ENCODE measurements at places on chromosomes 2 and 18. TPM values are rescaled to one million over a fixed set of nuclear protein-coding genes. Genes with fewer than 3 reads are reported as not detected.

- peaks cover 6% of the 10 kb centered on the region for H3K4me1 ChIP-seq
- H3K27me3 ChIP-seq: no peaks in the 10 kb centered on the region
- DNase-seq: no peak
- no peak overlapping the region for H3K27ac ChIP-seq
- H3K36me3 ChIP-seq: no peaks in the 10 kb centered on the region
- no peak overlapping the region for H3K4me3 ChIP-seq
Measured at GRCh38 chr2:120510751-120511395, 164.9 kb downstream of the INHBB start.

DNA sequence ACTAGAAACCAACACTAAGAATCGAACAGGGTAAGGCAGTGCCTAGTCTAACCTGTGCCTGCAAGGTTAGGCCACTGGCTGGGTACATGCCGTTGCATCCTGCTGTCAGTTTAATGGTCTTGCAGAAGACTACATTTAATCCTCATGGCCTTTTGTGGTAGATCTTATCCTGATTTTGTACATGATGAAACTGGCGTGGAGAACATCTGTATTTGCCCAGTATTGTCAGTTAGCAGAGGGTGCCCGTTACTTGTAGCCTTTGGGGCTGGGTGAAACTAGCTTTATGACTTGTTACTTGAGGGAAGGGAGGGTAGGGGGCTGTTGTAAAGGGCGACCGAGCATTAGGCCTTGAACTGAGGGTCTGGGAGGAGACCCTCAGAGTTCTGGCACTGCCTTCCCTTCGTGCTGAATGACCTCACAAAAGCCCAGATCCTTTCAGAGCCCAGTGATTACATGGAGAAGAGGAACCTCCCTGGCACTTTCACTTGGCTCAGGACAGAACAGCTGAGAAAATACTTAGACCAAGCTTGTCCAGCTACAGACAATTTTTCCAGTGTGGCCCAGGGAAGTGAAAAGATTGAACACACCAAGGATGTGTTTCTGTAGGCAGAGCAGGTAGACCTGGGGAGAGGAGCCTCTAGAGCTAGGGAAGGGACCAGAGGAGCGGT, 19.5 kb downstream of the SLC20A1 start:
- H3K27me3 ChIP-seq: no peaks in the 10 kb centered on the region
- no peak overlapping the region for H3K4me3 ChIP-seq
- H3K27ac ChIP-seq: peak overlapping the region; percentile 49
- H3K4me1 ChIP-seq: peaks cover 69% of the 10 kb centered on the region
- peak; percentile 54 for DNase-seq

DNA sequence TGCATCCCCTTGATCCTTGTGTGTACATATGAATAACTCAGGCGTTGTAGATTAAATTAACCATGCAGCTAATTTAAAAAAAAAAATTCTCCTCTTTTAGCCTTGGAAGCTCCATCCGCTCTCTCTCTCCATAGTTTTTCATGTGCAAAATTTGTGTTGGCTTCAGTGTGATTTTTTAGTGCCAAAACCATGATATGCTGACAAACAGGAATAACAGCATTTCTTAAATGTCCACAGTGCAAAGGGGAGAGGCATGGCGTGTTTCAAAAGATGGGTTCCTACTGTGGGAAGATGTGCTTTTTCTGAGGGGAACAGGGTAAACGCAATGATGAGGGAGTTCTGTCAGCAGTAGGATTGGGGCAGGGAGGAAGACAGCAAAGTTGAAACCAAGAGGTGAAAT, 247.0 kb downstream of the ICOS start:
- H3K4me1 ChIP-seq: 0 out of 2 replicates have a peak, but pooled peaks cover 6% of the 10 kb centered on the region
- H3K27ac ChIP-seq: no peak overlapping the region
- no peaks in the 10 kb centered on the region for H3K27me3 ChIP-seq
- H3K4me3 ChIP-seq: no peak overlapping the region

- H3K27ac ChIP-seq: no peak overlapping the region
- no peak for DNase-seq
- no peaks in the 10 kb centered on the region for H3K27me3 ChIP-seq
- no peak overlapping the region for H3K4me3 ChIP-seq
- H3K36me3 ChIP-seq: no peaks in the 10 kb centered on the region
Measured at GRCh38 chr2:101974663-101975062, 17.1 kb upstream of the IL1R2 start.

DNA sequence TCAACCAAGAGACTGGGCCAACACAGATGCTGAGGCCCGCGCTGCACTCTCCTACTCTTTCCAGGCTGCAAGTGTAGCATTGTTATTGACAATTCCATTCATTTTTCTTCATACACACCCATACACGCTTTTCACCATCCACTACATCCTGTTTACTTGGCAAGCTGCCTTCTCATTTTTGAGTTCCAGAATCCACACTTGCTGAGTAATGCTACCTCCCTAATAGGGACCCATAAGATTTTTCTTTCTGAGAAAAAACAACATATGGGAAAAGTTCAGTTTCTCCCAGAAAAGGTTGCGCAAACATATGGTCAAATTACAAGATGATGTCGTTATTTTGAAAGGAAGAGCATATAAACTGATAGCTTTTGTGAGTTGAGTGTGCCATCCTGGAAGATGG, 3.3 kb upstream of the NETO1 start:
- peak; percentile 25 for DNase-seq
- peaks cover 17% of the 10 kb centered on the region for H3K4me1 ChIP-seq
- no peaks in the 10 kb centered on the region for H3K27me3 ChIP-seq
- no peak overlapping the region for H3K4me3 ChIP-seq

DNA sequence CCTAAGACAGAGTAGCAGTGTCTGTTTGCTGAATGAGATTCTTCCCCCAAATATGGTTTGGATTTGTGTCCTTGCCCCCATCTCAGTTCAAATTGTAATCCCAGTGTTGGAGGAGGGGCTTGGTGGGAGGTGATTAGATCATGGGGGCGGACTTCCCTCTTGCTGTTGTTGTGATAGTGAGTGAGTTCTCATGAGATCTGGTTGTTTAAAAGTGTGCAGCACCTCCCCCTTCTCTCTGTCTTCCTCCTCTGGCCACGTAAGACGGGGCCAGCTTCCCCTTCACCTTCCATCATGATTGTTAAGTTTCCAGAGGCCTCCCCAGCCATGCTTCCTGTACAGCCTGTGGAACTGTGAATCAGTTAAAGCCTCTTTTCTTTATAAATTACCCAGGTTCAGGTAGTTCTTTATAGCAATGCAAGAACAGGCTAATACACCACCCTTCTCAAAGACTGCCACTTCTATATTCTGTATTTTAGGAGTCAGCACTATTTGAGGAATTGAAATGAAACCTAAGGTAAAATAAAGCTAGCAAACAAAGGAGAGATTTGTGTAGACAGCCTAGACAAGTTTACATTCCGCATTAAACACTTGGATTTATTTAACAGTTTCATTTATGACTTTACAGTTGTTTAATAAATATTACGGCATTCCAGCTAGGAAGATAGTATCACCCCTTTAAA, 21.6 kb downstream of the FBXO36 start:
- no peak overlapping the region for H3K4me3 ChIP-seq
- no peak overlapping the region for H3K27ac ChIP-seq
- no peaks in the 10 kb centered on the region for H3K36me3 ChIP-seq
- DNase-seq: no peak
- H3K4me1 ChIP-seq: no peaks in the 10 kb centered on the region

DNA sequence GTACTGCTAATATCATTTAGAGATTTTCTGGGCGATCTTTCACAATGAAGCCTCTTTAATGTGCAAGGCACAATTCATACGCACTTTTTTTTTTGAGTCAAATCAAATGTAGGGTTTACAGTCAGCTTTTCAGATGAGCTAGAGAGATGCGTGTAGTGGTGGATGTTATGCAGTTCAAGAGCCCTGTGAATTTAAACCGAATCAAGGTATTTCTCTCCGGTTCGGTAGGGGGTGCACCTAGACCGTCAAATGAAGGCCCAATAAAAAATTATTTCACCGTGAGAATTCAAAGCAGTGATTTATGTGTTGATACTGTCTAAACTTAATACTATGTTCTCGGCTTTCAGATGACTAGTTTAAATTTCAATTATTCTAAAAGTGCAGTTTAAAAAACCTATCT, 1.1 kb downstream of the PTH2R start:
- H3K27me3 ChIP-seq: no peaks in the 10 kb centered on the region
- H3K4me3 ChIP-seq: no peak overlapping the region
- no peaks in the 10 kb centered on the region for H3K36me3 ChIP-seq
- H3K27ac ChIP-seq: no peak overlapping the region
- no peak for DNase-seq

GRCh38 chr2:26298638-26299393, 47.1 kb upstream of the SELENOI start:
- DNase-seq: no peak
- H3K4me3 ChIP-seq: peak overlapping the region; percentile 56
- H3K36me3 ChIP-seq: no peaks in the 10 kb centered on the region
- peak overlapping the region; percentile 10 for H3K27ac ChIP-seq
- no peaks in the 10 kb centered on the region for H3K27me3 ChIP-seq
- peaks cover 27% of the 10 kb centered on the region for H3K4me1 ChIP-seq

GRCh38 chr2:58515827-58516573, 274.9 kb upstream of the FANCL start:
- H3K27me3 ChIP-seq: no peaks in the 10 kb centered on the region
- no peak overlapping the region for H3K4me3 ChIP-seq
- peak overlapping the region; percentile 5 for H3K27ac ChIP-seq
- DNase-seq: no peak

DNA sequence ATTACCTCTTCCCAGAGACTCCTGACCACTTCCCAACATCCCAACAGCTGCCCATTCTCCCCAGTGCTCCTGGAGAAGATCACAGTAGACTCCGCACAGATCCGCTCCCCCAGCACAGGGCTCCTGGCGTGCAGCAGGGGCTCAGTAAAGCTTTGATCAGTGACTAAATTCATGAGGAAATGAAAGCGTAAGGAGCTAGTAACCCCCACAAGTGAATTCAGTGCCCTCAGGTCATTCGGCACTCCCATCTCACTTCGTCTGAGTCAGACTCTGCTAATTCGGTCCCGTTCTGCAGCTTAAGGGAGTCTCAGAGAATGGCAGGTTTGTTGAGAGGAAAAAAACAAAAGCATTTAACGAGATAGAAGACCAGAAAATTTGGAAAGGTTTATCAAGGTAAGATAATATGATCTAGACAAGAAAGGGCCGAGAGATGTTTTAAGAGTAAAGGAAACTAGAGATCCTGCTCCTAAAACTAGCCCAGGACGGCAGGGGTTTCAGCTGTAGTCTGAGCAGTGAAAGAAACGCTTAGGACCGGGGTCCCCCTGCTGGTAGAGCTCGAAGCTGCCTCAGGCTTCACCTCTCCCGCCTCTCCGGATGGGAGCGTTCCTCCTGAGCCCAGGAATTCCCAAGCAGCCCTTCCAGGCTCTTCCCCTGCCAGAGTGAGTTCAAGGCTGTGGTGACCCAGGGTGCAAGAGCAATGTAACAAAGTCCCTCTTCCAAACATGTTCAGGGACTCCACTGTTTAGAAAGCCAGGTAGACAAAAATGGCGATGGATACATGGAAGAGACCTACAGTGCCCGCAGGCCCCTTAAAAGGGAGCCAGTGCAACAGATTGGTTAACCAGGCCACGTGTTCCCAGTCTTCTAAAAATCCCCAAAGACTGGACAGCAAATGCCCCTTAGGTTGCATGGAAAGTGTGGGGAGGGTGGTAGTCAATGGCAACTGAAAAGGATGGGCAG, 127.3 kb downstream of the DNER start:
- H3K27me3 ChIP-seq: no peaks in the 10 kb centered on the region
- peaks cover 15% of the 10 kb centered on the region for H3K4me1 ChIP-seq
- peak overlapping the region; percentile 71 for H3K27ac ChIP-seq
- peak overlapping the region; percentile 54 for H3K4me3 ChIP-seq

DNA sequence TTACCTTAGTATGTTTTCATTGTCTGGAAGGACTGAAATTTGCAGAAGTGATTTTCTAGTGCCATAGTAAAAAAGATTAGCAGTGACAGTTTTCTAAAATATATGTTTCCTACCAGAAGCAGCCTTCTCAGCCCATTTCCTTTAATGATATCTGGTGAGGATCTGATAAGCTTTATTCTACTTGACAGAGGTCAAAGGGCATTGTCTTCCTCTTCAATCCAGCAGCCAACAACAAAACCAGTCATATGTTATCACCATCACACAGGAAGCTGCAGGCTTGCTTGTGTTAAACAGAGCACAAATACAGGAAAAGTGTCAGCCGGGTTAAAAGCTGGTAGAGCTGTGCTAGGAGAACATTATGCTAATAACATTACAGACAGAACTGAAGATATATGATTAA, 35.6 kb upstream of the ZSWIM2 start:
- H3K27ac ChIP-seq: no peak overlapping the region
- no peak overlapping the region for H3K4me3 ChIP-seq
- no peaks in the 10 kb centered on the region for H3K27me3 ChIP-seq
- no peak for DNase-seq
- H3K4me1 ChIP-seq: no peaks in the 10 kb centered on the region

DNA sequence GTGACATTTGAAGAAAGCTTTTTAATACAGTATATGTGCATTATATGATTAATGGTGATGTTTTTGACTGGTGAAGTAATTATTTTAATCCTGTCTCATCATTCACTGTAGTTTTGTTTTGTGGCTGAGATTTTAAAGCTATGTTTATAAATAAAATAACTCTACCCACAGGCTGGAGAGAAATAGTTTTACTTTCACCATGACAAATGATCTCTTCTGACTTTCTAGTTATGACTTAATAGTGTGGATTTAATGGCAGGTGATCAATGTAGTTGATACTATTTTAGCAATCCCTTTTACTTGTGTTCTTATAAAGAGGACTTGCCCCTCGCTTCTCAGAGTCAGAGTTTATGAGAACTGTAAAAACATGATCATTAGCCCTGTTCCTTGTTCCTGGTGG, 289.5 kb upstream of the SIX3 start:
- H3K4me1 ChIP-seq: peaks cover 14% of the 10 kb centered on the region
- H3K27me3 ChIP-seq: no peaks in the 10 kb centered on the region
- H3K4me3 ChIP-seq: no peak overlapping the region
- no peak for DNase-seq

GRCh38 chr2:134253804-134254203, at the start of gene MGAT5:
MGAT5 (plus strand) TSS chr2:134254072; CDS start chr2:134254404, 332 bp downstream.
- no peaks in the 10 kb centered on the region for H3K4me1 ChIP-seq
- H3K27me3 ChIP-seq: no peaks in the 10 kb centered on the region
- DNase-seq: no peak
- no peak within 1 kb of the TSS for H3K4me3 ChIP-seq
- H3K36me3 ChIP-seq: no peaks in the 10 kb centered on the region

DNA sequence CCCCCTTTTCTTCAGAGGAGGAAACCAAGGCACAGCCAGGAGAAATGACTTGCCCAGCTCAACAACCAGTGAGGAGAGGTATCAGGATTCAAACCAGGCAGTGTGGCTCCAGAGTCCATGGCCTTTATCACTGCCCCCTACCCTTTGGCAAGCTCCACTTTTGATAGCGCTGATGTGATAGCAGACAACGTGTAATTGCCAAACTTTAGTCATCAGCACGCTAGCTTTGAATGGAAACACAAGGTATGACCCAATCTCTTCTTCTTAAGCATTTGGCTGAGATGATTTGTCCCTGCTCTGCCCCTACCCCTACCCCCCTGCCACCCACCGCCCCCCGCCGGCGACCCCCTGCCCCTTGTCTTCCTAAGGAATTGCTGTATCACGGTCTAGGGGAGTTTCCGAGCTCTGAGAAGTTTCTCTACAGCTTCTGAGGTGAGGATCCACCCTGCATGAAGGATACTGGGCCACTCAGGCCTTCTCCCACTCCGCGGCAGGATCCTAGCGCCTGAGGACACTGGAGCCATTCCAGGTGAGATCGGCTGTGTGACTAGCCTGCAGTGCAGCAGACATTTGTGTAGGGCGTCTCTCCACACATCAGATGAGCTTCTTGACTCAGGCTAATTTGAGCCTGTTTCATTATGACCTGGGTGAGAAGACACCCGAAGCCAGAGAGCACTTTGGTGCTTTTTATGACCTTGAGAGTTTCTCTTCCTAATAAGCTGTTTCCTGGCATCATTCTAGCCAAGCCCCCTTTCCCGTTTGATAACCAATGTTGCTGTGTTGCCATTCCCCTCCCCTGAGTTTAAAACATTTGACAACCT, 75.1 kb upstream of the MAP4K4 start:
- no peaks in the 10 kb centered on the region for H3K27me3 ChIP-seq
- H3K36me3 ChIP-seq: no peaks in the 10 kb centered on the region
- H3K27ac ChIP-seq: no peak overlapping the region
- no peak overlapping the region for H3K4me3 ChIP-seq
- no peak for DNase-seq
- H3K4me1 ChIP-seq: peaks cover 39% of the 10 kb centered on the region

The WNT6 gene
- total RNA-seq: 0.33 TPM

Measured in PC-9 (cell line).